ENCODE measurements at places on chromosomes 2 and 18.

- no peak for DNase-seq
Measured at GRCh38 chr2:191881982-191882816, 35.3 kb upstream of the CAVIN2 start.

DNA sequence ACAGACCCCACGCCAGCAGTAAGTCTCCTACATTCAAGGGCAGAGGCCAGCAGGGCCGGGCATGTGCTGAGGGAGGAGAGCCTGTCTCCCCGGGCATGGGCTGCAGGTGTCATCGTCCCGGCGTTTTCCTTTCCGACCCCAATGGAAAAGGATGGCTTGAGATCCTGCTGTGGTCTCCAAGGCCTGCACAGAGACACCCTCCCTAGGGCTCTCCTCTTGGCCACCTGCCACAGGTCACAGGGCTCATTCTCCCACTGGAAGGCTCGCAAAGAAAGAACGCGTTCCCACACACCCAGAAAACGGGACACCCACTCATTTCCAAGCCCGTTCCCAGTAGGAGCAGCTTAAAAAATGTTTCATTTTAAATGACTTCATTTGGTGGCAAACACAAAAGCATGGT lies 41.0 kb downstream of the DIPK1C start:
- DNase-seq: no peak

DNA sequence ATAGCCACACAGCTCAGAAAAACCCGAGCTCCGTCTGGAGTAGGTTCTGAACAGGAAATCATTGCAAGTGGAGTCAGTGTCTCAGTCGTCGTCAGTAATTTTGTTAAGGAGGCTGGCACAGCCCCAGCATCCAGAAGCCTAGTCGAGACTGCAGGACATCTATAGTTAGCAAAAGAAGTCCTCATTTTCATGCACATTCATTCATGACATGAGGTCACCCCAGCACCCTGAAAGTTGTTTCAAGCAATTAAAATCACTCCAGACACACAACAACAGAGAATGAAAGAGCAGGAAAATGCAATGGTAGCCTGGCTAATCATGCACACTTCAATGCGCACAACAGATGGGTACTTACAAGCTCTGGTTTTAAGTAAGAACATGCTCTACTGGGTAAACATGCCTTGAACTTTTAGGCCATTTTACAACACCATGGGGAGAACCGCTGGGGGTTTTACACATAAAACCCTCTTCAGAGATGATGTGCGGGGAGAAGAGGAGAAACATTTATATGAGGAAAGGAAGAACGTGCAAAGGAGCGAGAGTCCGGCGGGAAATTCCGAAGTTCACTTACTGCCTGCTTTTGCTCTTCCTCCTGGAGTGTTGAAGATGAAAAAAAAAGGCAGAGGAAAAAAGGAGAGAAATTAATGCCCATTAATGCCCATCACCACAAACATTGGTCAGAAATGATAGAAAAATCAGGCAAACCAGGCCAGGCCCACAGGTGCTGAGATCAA lies 77.4 kb upstream of the DNMT3A start:
- no peak for DNase-seq

- DNase-seq: no peak
Measured at GRCh38 chr2:84458551-84459017, 496 bp downstream of the SUCLG1 start.

DNA sequence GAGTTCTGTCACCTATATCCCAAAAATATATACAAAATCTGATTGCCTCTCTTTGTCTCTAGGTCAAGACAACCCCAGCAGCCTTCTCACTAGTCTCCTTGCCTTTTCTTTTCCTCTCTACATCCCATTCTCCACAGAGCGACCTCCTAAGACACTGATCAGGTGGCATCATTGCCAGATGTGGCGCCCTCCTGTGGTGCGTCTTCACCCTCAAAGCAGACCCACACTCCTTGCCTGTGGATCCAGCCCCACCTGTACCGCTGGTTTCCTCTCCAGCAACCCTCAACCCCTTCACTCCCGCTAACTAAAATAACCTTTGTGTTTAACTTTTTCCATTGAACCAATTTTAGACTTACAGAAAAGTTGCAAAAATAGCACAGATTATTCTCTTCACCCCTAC lies 273.3 kb downstream of the GLI2 start:
- DNase-seq: no peak

- no peak for DNase-seq
Measured at GRCh38 chr2:9001778-9002177, 1.7 kb downstream of the MBOAT2 start.

- DNase-seq: no peak
Measured at GRCh38 chr2:10000541-10000940, 42.8 kb upstream of the KLF11 start.

- DNase-seq: no peak
Measured at GRCh38 chr18:45663403-45664045, 48.2 kb downstream of the SLC14A2 start.

- DNase-seq: no peak
Measured at GRCh38 chr18:77198663-77199062, 51.0 kb upstream of the GALR1 start.

DNA sequence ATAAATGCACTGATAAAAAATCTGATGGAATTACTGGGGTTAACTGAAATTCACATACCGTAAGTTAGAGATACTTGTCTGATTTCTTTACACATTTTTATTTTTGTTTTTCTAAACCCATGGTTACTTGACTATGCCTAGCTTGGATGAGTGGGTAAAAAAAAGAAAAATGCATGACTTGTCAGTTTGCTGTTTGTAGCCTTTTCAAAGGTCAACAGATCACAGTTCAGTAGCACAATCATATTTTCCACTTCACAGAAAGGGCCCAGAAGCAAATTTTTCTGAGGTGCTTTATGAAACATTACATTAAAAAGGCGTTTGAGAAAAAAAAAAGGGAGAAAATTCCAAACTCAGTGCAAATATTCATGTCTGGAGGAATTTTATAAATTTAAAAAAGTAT lies 16.4 kb downstream of the SLC16A14 start:
- DNase-seq: no peak

DNA sequence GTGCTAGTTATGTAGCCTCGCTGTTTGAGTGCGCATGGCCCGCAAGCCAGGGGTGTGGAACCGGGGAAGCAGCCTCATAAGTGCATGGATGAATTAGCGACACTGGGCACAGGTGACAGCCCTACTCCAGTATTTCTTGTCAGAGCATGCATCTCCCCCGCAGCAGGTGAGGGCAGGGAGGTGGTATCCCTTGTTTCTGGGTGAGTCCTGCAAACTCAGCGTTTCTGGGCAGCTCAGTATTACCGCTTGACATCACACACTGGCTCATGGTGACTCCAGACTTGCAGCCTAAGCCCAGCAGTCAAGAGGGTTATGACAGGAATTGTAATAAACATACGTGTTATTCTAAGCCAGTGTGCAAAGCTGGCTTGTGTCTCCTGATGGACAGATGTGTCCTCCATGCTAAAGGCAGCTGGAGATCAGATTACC lies 2.5 kb downstream of the CABLES1 start:
- no peak for DNase-seq

DNA sequence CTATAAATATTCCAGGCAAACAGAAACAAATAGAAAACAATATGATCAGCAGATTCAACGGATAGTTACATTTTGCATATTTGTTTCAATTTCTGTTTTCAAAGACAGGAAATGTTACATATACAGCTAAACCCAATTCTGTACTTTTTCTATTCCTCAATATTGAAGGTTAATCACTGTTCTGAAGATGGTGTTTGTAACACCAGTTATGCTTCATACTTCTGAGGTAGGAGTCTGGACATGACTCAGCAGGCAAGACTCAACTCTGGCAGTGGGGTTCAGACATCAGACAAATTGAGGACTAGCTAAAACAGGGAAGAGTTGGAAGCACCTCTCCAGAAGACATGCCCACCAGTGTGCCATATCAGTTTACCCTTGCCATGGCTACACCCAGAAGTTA lies 16.6 kb downstream of the SERPINB13 start:
- DNase-seq: no peak

- no peak for DNase-seq
Measured at GRCh38 chr2:74502147-74502719, 2.8 kb upstream of the LBX2 start.

DNA sequence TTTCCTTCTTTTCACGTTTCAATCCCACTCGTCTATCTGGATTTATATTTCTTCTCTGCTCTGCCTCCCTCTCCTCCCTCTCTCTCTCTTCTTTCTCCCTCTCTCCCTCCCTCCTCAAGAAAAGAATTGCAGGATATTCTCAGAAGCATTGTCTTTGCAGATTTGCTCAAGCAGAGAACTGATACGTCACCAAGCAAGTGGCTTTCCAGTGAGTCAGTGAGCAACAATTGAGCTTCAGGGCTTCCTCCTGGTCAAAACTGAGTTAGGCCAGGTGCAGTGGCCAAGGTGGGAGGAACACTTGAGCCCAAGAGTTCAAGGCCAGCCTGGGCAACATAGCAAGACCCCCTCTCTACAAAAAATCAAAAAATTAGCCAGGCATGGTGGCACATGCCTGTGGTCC lies 151.1 kb downstream of the SMAD2 start:
- no peak for DNase-seq

DNA sequence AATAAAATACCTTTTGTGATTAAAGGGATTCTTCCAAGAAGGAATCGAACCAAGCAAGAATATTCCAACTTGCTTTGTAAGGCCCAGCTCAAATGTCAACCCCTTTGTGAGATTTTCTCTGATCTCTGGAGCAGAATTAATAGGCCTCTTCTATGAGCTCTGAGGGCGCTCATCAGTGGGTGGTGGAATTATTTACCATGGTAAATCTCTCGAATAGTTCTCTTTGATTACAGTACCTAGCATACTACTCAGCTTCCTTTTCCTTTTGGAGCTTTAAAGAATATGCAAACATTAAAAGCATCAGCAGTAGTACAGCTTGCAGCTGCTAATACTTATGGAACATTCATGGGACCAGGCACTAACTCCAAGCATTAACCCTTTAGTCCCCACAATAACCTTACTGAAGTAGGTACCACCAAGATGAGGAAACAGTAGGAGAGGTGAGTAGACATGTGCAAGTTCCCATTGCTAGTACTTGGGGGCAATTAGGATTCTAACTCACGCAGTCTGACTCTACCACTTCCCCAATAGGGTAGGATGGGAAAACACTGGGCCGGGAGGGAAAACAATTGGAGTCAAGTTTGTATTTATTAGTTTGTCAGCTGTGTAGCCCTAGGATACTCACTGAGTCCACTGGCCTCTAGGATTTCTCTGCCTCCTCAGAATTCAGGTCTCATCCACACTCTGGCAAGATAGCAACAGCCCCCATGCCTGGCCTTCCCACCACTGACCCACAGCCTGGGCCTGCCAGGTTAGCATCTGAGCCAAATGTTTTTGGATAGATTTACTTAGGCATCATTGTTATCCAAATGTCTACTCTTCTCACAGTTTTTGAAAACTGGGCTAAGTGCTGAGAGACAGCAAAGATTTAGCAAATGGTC lies 21.7 kb downstream of the ADD2 start:
- no peak for DNase-seq

- DNase-seq: no peak
Measured at GRCh38 chr2:178877874-178878273, 70.7 kb upstream of the TTN start.

GRCh38 chr2:70118798-70119454 lies 31.6 kb downstream of the PCBP1 start:
- DNase-seq: no peak

GRCh38 chr2:68727683-68728375 lies 6.8 kb upstream of the ARHGAP25 start:
- no peak for DNase-seq

GRCh38 chr18:24778810-24779418 lies 318.5 kb downstream of the HRH4 start:
- DNase-seq: no peak

DNA sequence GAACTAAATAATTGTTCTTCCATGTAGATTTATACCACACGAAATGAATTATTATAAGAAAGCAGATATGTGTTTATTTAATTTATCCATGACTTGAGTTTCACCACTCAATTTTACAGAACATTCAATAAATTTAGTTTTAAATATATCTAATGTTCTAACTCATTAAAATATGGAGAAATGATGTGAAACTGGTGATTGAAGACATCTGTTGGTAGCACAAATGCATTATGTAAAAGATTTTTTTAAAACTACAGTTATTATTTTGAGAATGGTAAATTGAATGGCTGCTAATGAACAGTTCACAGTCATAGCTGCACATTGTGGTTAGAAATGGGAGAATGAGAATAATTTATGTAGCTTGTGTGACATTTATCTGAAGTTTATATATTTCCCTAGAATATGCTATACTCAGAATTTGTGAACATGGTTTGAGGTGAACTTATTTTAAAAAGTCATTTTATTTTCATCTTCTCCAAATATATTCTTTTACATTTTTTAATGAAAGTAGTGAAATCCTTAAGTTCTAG lies 203.5 kb downstream of the DPP4 start:
- no peak for DNase-seq

DNA sequence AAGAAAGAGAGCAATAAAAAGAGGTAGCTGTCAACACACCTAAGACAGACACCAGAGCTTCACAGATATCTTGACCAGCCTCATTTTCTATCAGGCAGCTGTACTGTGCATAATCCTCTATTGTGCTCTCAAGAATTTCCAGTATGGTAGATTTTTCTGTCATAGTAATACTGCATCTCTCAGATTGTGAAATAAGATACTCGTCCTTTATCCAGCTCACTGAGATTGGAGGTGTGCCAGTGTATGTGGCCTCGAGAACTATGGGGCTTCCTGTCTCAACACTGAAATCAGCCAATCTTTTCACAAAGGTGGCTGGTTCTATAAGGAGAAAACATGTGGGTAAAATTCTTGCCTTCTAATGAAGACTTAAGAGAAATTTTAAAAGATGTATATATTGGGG lies 88.9 kb downstream of the TTN start:
- DNase-seq: no peak

DNA sequence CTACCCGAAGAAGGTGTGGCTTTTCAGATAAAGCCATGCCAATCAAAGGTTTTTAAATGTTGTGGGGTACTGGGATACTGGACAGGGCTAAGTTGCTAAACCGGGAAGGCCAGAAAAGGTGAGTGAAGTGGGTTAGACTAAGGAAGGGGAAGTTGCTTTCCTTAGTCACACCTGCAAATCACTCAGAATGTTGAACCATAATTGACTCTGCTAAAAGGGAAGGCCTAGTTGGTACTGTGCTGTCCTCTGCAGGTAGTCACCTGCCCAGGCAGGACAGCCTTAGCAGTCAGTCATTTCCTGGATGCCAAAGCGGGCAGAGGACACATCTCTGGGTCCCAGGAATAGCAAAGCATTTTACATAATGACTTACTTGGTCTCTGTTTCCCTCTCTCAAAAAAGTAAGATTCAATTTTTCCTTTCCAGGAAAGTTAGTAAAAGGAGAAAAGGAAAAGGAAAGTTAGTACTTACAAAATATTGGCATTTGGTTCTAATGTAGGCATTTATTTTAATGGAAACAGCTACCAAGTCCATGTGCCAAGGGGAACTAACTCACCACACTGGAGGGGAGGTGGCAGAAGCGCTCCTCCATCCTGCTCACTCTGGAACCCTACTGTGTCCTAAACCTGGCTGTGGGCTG lies 60.3 kb downstream of the RFTN2 start:
- no peak for DNase-seq

- DNase-seq: no peak
Measured at GRCh38 chr2:88038263-88039105, 17.1 kb downstream of the KRCC1 start.

- no peak for DNase-seq
Measured at GRCh38 chr2:239307921-239308613, 92.8 kb downstream of the HDAC4 start.

Measured in stimulated activated CD8-positive, alpha-beta memory T cell treated with anti-CD3 and anti-CD28 coated beads, Interleukin-15, amount 100 ng/mL, for 24 hours (primary cell).